ENCODE measurements at places on chromosomes 5 and 9.
A peak's percentile ranks its signal among the peaks of the same experiment; 100 is the strongest.

- DNase-seq: no peak
Measured at GRCh38 chr9:16150938-16151650, 598.3 kb downstream of the CCDC171 start.

DNA sequence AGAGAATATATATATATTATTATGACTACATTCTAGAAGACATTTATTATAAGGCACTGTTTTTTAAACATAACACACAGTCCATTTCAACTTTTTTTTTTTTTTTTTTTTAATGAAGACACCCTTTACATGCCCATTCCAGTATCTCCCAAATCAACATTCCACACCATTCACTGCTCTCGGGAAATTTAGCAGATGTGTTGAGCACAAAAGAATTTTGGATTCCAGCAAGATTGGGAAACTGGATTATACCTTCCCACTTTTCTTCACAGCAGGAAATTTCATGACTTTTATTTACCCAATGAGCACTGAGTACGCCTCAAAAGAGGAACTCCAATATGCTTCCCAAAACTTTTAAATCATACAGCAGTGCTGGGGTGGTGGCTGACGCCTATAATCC, 333.6 kb upstream of the DAB2 start:
- peak; percentile 68 for DNase-seq

DNA sequence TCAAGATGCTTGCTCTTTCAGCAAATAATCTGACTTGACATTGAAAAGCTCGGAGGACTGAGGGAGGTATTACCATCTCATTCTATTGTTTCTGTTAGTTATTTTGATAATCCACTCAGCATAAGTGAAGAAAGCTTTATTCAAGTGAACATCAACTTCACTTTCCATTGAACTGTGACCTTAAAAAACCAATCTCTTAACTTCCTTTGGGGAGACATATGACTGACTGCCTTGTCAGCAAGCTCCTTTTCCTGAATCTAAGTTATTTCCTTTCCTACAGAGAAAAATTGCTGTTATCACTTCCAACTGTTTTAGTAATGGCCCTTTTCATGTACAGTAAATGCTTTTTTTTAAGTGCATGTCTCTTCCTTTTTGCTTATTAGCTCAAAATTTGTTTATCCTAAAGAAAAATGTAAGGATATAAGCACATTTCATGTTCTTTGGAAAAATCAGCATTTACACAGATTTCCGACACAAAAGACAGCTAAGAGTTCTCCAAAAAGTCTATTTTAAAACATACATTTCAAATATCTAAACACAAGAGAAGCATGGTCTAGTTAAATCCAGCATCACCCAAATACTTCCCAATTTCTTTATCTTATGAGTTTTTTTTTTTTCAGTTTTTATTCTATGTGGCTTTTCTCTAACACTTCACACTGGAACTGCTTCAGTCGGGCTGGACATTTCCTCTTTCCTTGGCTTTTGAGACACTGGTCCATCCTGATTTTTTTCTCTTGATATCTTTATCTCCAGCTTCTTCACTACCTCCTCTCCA, 117.9 kb upstream of the DAB2 start:
- no peak for DNase-seq

DNA sequence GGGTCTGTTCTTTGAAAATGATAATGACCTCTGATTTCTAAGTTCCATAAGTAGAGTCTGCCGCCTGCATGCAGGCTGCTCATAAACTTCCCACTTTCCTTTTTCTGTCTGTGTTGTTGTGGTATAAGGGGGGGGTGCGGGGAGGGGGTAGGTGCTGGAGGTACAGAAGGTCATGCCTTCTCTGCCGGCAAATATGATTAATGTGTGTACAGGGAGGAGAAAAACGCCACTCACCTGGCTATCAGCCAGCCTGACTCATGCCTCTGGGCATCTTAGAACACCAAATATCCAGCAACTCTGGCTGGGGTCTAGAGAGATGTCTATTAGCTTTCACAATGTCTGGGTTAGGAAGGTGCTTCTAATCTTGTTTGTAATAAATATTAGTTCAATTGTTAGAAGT, 128.3 kb downstream of the EFNA5 start:
- peak; percentile 83 for DNase-seq

DNA sequence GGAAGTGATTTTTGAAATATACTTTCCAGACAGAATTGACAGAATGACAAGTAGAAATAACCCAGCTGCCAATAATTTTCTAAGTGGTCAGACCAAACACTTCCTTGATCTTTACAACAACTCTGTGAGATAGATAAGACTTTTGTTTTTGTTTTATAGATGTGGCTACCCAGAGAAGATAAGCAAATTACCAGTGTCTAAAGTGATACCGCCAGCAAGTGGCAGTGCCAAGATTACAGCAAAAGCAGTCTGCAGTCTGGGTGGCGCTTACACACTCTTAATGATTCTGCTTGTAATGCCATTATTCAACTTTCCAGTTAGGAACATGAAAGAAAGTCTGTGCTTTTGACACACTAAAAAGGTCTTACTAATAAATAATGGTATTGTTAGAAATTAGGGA, 92.1 kb downstream of the HCN1 start:
- DNase-seq: no peak

- DNase-seq: no peak
Measured at GRCh38 chr5:14441641-14442040, 140.0 kb upstream of the OTULINL start.

GRCh38 chr9:35481347-35481975, 8.4 kb upstream of the RUSC2 start:
- peak; percentile 78 for DNase-seq

GRCh38 chr5:66931651-66932050, 264.9 kb downstream of the CD180 start:
- DNase-seq: no peak

DNA sequence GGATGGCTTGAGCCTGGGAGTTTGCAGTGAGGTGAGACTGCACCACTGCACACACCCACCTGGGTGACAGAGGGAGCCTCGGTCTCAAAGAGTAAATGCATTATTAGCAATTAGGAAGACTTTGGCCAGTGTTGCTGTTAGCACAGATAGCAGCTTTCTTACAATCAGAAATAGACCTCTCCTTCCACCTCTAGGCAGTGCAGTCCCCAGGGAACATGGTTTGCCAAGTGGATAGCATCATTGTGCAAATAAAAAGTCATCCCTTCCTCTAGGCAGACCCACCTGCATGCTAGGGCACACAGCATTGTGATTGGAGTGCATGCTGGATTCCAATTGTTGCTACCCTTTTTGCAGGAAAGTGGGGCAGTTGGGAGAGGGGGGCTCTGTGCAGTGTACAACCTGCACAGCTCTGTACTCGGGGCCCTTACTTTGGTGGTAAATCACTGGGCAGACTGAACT, 77.9 kb upstream of the KLF9 start:
- no peak for DNase-seq
